ENCODE measurements at places on chromosomes 5 and 9.

- DNase-seq = no peak
Measured at GRCh38 chr5:59037941-59038797, 455.3 kb downstream of the RAB3C start.

GRCh38 chr5:146883511-146883910 is 5.0 kb upstream of the PPP2R2B start:
- DNase-seq = no peak

- no peak for DNase-seq
Measured at GRCh38 chr5:53416144-53416738, 64.2 kb upstream of the FST start.

DNA sequence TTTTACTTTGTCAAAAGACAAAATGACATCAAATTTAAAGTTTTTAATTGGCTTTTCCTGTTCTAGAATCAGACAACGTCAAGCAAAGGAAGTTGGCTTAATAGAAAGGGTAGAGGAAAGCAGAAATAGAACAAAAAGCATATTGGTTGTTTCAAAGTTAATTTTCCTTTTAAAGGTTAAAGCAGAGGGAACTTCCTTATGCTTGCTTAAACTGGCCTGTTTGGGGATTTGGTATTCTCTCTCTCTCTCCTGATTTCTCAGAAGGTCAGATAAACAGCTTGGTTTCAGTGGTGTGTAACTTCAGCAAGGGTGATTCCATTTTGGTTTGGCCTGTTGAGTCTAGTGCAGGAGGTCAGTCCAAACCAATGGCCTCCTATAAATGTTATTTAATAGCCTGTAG is 127.1 kb downstream of the SMARCA2 start:
- no peak for DNase-seq

DNA sequence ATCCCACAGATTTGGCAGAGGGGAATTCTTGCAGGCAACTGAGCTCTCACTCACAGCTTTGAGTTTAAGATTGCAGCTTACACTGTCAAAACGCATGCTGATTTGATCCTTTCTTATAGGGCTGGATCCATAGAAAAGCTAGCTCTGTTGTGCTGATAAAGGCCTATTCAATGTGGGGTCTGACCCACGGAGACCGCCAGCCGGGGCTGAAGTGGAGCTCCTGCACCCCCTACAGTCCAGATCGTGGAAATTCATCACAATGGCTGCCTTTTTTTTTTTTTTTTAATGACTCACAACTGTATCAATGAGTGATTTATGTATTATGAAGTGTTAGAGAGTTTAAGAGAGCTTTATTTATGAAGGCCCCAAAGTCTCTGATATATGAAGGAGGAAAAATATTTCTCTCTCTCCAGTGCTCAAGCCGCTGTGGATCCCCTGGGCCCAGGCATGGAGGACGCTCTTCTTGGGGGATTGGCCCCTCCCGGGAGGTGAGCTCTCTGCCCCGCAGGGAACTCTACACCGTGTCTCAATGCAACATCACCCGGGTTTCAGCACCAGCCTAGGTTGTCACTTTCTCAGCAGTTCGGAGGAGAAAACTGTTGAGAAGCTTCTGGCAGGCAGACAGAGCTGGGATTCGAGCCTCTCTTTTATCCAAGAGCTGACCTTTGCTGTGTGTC is 700.2 kb downstream of the IRX1 start:
- no peak for DNase-seq

GRCh38 chr5:21893161-21893560 is 960.0 kb downstream of the CDH12 start:
- no peak for DNase-seq

- DNase-seq = no peak
Measured at GRCh38 chr5:134787692-134788091, 29.1 kb downstream of the DDX46 start.

DNA sequence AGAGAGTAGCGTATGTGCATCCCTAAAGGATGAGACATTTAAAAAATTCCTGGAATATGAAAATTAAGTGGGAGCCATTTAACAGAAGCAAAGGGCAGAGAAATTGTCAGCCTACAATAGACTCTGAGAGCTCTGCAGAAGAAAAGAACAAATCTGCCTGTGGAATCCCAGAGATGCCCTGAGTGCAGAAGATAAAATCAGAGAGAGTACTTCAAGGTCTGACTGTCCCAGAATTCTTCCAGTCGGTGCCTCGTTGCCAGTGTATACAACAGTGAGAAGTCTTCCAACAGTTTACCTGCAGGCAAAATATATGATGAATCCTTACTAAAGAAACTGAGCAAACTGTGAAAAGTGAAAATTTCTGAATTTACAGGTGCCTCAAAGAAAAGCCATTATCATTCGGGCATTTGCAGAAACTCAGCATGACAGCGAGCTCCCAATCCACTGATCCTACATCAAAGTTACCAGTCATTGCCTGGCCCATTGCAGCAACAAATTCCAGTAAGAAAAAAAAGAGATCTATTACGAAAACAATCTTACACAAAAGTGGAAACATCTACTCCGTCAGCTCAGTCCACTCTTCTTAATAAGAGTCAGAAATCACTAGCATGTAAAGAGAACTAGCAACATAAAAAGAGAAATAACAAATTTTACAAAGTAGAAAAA is 92.8 kb upstream of the VCAN start:
- DNase-seq = no peak

- DNase-seq = no peak
Measured at GRCh38 chr5:112929336-112930081, 7.5 kb upstream of the REEP5 start.

- DNase-seq = no peak
Measured at GRCh38 chr5:76701298-76701697, 14.6 kb upstream of the F2R start.
